Anterior cingulate cortex (tissue), 58 donors: ENCODE measurements at places on chromosomes 7 and 10.

- DNase-seq, result no peak
These were observed 4.4 kb downstream of the TBX20 start for GRCh38 chr7:35249537-35249907.

GRCh38 chr10:113527211-113527906 is 25.5 kb upstream of the HABP2 start:
- DNase-seq, result no peak

GRCh38 chr10:348456-348855 is 213.2 kb downstream of the ZMYND11 start:
- DNase-seq, result no peak

GRCh38 chr7:24773646-24774045 is 16.4 kb upstream of the GSDME start:
- DNase-seq, result no peak

- DNase-seq, result no peak
These were observed 150.1 kb upstream of the SHH start for GRCh38 chr7:155962191-155962967.

DNA sequence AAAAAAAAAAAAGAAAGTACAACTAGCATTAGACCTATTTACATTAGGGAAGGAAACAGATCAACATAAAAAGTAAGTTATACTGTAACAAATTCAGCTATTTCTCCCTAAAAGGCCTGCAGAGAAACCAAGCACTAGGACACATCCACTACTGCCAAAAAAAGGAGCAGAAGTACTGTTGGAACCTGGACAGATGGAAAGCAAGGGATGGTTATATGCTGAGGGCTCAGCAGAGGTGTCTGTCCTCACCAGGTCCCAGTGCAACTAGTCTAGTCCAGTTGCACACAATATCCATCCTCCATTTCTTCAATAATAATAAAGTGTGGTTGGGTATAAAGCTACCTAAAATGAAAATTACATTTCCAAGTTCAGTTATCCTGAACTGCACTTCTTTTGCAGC is 103.2 kb upstream of the IFRD1 start:
- DNase-seq, result no peak

DNA sequence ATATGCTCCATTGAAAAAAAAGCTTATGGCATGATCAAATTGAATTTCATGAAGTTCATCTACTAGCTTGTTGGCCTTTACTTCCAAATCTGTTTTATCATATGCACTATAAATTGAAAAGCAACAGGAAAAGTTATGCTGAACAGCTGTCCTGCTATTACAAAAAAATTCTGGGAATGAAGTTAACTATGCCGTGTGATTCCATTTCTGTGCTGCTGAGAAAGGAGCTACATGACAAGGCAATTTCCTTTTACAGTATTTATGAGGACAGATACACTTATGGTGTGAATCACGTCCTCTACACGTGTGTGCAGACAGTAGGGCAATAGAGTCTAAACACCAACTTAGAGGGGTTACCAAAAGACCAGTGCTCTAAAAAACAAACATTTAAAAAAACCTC is 426.5 kb upstream of the AKR1E2 start:
- DNase-seq, result no peak
